ENCODE measurements at places on chromosomes 2 and 18.

DNA sequence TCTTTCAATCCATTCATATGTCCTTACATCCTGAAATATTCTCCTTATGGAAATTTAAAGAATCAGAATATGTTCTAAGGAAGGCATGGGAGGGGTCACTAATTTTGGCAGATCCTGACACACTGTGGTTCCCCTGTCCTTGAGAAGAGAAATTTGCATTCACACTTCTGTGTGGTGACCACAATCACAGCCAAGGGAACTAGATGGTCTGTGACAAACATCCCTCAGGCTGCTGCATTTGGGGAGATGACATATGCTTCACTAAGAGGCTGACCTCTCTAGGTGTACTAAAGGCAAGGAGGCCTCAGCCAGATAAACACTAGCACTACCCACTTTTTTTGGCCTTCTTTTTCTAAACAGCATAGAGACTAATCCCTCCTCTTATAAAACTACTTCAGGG lies 129.6 kb downstream of the MREG start:
- DNase-seq, result no peak

DNA sequence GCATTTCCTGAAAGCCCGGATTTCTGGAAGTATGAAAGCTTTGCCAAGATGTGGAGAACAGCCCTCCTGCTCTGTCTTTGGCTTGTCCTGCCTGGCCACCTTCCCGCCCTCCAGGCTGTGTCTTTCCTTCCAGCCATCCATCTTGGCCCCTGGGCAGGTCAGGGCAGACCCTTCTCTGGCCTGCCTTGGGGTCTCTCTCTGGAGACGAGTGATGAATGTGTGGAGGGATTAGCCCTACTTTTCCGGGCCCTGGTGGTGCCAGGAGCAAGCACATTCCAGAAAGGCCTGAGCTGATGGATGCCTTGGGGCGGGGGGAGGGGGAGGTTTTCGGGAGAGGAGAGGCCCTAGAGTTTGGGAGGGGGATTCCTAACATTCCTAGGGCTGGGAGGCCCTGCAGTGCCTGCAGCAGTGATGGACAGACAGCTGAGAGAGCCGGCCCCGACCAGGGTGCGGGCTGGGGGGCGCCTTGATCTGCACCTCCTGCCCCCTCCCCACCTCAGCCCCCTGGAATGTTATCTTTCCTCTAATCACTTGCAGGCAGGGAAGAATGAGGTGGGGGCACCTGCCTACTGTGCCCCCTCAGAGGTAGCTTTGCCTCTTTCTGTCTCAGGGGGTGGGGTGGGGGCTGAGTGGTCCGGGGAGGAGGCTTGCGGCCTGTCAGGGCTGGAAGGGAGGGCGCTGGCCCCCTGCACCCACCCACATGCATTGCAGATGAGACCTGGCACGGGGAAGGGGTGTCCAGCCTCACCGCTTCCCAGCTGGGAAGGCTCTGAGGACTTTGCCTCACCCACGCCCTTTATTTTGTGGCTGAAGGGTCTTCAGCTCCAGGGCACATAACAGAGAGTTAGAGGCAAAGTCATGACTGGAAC lies 156.2 kb downstream of the DDX1 start:
- no peak for DNase-seq

- DNase-seq, result no peak
Measured at GRCh38 chr18:13218368-13218991, at the start of gene LDLRAD4. TSS of gene LDLRAD4 (plus strand) at chr18:13218760.

GRCh38 chr2:109447776-109448175 lies 166.0 kb downstream of the SEPTIN10 start:
- DNase-seq, result no peak

GRCh38 chr18:39346916-39347315 lies 1781.3 kb upstream of the CELF4 start:
- DNase-seq, result no peak

DNA sequence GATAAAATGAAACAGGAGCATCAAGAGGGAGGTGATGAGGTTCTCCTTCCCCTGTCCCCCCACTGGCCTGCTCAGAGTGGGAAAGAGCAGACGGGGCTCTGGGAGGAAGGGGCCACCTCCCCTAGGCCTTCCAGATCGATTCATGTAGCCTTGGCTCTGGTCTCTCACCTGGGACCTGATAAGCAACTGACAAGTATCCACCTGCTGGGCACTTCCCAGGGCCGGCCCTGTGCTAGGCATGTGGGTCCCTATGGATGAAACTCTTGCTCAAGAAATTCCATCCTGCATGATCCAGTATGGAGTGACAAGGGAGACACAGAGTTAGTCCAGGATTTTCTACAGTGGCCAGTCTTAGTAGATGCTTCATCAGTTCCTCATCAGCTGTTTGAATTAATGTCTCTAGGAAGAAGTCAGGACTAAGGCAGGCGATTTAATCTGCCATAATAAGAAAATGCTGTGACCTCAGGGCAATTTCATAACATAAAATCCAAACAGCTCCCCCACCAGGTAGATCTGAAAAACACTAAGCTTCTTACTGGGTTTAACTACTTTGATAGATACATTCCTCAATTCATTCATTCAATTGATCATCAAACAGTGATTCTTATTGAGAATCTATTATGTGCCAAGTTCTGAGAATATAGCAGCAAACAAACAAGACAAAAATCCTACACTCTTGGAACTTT lies 44.7 kb upstream of the ZFP36L2 start:
- no peak for DNase-seq

DNA sequence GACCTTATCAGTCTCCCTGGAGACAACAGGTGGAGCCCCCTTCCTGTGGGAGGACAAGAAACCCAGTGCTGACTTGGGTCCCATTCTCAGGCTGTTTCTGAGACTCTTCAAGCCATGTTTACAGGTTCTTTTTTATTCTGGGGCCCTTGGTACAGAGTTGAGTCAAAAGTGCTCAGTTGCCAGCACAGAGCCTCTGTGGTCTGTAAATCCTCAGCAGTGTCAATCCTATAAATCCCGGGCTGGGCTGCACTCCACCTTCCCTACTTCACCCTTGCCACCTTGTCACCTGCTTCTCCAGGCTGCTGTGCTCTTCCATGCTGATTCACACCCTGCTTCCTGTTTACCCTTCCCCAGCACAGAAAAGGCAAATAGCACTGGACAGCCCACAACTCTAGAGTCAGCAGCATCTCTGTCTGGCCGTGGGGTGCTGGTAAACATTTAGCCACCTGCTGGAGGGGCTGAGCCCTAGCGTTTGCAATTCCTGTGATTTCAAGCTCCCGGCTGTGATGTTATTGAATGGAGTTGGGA lies 74.7 kb downstream of the TNFRSF11A start:
- DNase-seq, result no peak

- DNase-seq, result no peak
Measured at GRCh38 chr2:148237911-148238310, 217.0 kb downstream of the MBD5 start.

DNA sequence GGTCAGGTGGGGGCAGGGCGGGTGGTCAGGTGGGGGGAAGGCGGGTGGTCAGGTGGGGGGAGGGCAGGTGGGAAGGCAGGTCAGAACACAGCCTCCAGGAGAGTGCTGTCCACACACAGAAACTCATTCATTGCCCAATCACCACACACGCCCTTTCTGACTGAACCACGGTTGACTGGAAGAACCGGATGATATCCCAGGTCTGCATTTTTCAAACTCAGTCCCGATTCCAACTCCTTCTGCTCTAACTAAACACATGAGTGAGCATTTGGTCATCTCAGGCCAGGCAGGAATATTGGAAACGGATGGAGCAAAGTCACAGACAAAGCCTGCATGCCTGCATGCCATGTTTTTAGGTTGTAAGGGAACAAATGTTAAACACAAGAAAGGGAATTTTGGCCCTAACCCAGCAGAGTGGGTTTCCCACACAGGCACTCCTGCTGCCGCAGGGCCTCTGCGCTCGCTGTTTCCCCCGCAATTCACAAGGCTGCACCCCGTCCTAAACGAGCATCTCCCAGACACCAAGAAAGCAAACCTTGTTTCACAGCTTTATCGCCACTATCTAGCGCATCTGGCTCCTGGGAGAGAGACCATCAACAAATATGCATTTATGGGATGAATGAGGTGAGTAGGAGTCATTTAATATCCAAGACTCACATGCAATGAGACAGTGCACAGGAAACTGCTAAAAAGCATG lies 100.1 kb downstream of the ZNF516 start:
- DNase-seq, result no peak

DNA sequence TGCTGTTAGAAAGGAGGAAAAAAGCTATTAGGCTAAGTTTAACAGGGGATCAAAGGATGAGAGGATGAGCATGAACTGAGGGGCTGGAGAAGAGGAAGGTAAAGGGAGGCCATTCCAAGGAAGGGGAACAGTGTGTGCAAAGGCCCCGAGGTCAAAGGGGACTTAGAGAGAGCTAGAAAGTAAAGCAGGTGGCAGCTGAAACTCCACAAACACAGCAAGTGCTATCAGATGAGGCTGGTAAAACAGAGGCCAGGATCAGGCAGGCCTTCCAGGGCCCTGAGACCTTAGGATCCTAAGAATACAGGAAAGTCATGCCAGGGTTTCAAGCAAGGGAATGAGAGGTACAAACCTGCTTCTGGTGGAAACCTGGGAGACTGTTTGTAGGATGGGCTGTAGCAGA lies 5.8 kb downstream of the HDAC4 start:
- no peak for DNase-seq

GRCh38 chr2:148645539-148646230 lies 1.1 kb downstream of the EPC2 start:
- DNase-seq, result peak; percentile 67

GRCh38 chr2:45980161-45980865 lies 316.9 kb upstream of the EPAS1 start:
- no peak for DNase-seq
